ENCODE measurements at places on chromosomes 6 and 20. TPM values are rescaled to one million over a fixed set of nuclear protein-coding genes. Genes with fewer than 3 reads are reported as not detected.

GJA1 gene
- polyA plus RNA-seq: 77.1 TPM

RIPPLY2 gene
- not detected for polyA plus RNA-seq

BFSP1 gene
- 2.4 TPM for polyA plus RNA-seq

LY6G6F gene
- not detected for polyA plus RNA-seq

LKAAEAR1 gene
- polyA plus RNA-seq: 0.16 TPM

SPAG4 gene
- 2.1 TPM for polyA plus RNA-seq

TRIM15 gene
- polyA plus RNA-seq: not detected

HDGFL1 gene
- polyA plus RNA-seq: 0.16 TPM

TMEM151B gene
- 0.27 TPM for polyA plus RNA-seq

CRNKL1 gene
- 23.9 TPM for polyA plus RNA-seq

PEX3 gene
- polyA plus RNA-seq: 18.1 TPM

TAAR1 gene
- not detected for polyA plus RNA-seq

ZNF184 gene
- 12.4 TPM for polyA plus RNA-seq

COL9A1 gene
- polyA plus RNA-seq: 6.8 TPM

XKR7 gene
- not detected for polyA plus RNA-seq

VSX1 gene
- 0.12 TPM for polyA plus RNA-seq

DLK2 gene
- polyA plus RNA-seq: 3.2 TPM

EMILIN3 gene
- polyA plus RNA-seq: 45.1 TPM

GINS1 gene
- polyA plus RNA-seq: 5.9 TPM

OPRM1 gene
- polyA plus RNA-seq: not detected

TRAPPC3L gene
- polyA plus RNA-seq: not detected

GABBR1 gene
- 35.4 TPM for polyA plus RNA-seq

TNFRSF6B gene
- 0.85 TPM for polyA plus RNA-seq

EYA2 gene
- polyA plus RNA-seq: 1.3 TPM

MUCL3 gene
- polyA plus RNA-seq: not detected

COL9A3 gene
- polyA plus RNA-seq: 21.9 TPM

ZBTB12 gene
- polyA plus RNA-seq: 9.9 TPM

IYD gene
- polyA plus RNA-seq: not detected

TBXT gene
- not detected for polyA plus RNA-seq
